ENCODE measurements at places on chromosomes 16 and 17.
A peak's percentile ranks its signal among the peaks of the same experiment; 100 is the strongest.

- peak; percentile 58 for DNase-seq
Measured at GRCh38 chr16:3188925-3189825, 1.2 kb downstream of the OR1F1 start.

GRCh38 chr16:66020046-66020445 is 346.4 kb upstream of the CDH5 start:
- peak; percentile 25 for DNase-seq

GRCh38 chr16:3713587-3714242 is 3.6 kb downstream of the TRAP1 start:
- DNase-seq: no peak

DNA sequence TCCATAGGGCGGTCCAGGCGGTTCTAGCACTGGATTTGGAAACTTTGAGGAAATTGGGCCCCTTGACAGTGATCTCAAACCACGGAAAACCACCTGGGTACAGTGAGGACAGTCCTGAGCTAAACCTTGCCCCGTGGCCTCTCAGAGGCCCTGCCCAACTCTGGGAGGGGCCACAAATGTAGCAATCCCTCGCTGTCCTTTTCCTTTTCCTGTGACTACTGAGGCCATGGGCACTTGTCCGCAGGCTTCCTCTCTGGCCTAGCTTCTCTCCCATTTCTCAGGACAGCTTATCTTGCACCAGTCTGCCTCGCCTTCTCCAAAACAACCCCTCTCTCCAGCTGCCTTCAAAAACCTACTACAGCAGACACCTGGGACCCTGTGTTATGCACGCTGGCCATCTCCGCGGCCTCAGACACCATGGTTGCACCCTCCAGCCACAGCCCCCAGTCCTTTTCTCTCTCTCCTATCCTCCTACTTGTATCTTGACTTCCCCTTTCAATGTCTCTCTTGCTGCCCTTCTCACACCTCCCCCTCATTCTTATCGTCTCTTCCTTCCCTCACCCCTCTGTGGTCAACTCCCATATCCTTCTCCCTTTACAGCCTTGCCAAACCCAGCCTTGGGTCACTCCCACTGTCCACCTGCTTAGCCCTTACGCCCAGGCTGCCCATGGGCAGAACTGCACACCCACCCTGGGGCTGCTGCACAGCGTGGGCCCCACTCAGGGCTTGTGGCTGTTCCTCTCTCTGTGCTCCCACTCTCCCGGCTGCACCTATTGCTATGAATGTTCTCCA is 7.6 kb downstream of the SCPEP1 start:
- no peak for DNase-seq

- peak; percentile 96 for DNase-seq
Measured at GRCh38 chr17:43734376-43734775, 24.2 kb downstream of the SOST start.
